ENCODE measurements at places on chromosomes 4 and X.

DNA sequence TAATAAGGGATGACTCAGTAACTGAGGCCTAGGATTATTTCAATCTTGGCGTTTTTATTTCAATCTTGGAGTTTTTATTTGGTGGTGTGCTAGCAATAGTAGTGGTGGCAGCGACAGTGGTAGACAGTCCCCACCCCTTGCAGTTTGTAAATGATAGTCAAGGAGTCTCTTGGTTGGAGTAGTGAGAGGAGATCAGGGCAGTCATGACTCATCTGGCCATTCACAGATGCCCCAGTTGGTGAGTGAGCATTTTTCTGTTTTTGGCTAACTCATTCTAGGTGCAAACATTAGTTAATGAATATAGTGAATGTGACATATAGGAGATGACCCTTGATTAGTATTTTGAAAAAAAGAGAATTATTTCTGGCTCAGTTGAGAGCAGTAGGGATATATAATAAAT is 93.5 kb upstream of the ADAD1 start:
- peak; percentile 6 for DNase-seq

GRCh38 chr4:130738233-130738632 is 1642.3 kb downstream of the C4orf33 start:
- no peak for DNase-seq

- DNase-seq: no peak
Observed at GRCh38 chr4:185591679-185592141, 56.4 kb upstream of the PDLIM3 start.

- no peak for DNase-seq
Observed at GRCh38 chr4:7880683-7881082, 59.0 kb downstream of the AFAP1 start.

- DNase-seq: no peak
Observed at GRCh38 chr4:148159793-148160192, 282.4 kb downstream of the NR3C2 start.

DNA sequence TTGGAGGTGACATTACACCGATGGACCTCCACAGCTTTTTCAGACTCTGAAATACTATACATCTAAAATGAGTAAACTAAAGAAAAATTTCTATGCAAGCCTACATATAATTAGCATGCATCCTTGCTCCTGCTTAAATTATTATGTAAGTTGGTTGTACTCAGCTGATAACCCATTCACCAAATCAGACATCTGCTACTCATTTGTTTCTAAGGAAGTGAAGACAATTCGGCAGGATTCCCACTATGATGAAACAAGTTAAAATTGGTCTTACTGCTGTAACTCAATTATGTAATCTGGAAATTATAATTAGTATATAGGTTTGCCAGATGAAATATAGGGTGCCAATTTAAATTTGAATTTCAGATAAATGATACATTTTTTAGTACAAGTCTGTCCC is 59.5 kb upstream of the FGF13 start:
- DNase-seq: no peak

DNA sequence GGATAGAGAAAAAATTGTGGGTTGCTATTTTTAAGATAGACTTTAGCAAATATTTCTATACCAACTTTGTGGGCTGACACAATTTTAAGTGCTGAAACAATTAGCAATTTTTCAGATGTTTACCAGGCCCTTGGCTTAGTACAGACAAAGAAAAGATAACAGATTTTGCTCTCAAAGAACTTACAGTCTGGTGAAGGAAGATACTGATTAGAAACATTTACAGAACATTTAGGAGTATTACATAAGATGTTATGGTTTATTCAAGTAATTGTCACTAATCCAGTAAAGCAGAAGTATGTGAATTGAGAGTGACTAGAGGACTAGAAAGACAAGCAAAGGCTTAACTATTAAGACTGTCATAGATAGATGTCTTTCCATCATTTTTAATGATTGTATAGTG is 35.3 kb upstream of the NDUFC1 start:
- DNase-seq: peak; percentile 70

DNA sequence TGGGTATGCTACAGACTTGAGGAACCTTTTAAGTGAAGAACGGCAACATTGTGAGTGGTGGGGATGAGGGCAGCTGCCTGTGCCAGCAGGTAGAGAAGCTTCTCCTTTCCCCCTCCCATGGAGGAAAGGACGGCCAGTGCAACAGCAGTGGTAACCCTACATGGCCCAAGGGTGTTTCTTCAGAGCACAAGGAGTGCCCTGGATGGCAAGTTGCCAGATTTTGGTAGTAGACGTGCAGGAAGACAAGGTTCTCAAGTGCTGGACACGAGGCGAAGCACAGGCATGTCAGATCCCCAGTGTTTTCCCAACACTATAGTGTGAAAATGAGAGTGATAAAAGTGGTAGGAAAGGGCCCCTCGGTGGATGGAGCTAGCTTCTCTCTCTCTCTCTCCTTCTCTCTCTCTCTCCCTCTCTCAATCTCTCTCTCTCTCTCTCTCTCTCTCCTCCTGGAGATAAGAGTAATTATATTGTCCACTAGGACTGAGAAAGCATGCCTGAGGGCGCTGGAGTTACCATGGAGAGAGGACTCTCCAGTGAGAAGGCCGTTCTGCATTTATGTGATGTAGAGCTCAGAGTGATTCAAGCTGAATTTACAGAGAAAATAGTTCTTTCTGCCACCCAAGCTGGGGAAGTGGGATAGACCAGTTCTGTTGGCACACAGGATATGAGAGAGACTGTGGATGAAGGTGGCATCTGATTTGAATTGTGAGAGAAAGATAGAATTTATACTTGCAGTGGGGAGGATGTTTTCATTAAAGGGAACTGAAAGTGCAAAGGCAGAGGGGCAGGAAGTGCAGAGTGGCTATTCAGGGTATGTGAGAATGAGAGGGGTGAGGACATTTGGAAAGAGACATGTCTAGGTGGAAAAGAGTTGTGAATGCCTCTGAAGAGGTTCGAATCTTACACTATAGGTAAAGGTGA is 25.7 kb upstream of the TRPC3 start:
- no peak for DNase-seq

GRCh38 chrX:11434607-11435006 is 141.4 kb downstream of the AMELX start:
- DNase-seq: no peak

DNA sequence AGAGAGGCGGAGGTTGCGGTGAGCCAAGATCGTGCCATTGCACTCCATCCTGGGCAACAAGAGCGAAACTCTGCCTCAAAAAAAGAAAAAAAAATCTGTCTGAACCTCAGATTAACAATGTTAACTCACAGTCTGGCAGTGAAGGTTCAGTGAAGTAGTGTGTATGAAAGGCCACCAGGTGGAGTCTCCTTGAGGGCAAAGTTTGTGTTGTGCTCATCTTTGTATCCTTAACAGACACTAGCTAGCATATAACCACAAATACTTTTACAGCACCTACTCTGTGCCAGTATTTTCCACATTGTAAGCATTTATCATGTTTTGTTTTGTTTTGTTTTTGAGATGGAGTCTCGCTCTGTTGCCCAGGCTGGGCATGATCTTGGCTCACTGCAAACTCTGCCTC is 46.0 kb upstream of the MGST2 start:
- DNase-seq: peak; percentile 49

- no peak for DNase-seq
Observed at GRCh38 chr4:151195801-151196200, 81.2 kb upstream of the PRSS48 start.

GRCh38 chrX:67607466-67607865 is 63.6 kb downstream of the AR start:
- no peak for DNase-seq

GRCh38 chr4:8872402-8873291 is 1.0 kb upstream of the HMX1 start:
- DNase-seq: no peak

- no peak for DNase-seq
Observed at GRCh38 chrX:153944800-153945150, 332 bp upstream of the RENBP start.

- DNase-seq: no peak
Observed at GRCh38 chr4:143338313-143338712, 1.6 kb downstream of the GAB1 start.

DNA sequence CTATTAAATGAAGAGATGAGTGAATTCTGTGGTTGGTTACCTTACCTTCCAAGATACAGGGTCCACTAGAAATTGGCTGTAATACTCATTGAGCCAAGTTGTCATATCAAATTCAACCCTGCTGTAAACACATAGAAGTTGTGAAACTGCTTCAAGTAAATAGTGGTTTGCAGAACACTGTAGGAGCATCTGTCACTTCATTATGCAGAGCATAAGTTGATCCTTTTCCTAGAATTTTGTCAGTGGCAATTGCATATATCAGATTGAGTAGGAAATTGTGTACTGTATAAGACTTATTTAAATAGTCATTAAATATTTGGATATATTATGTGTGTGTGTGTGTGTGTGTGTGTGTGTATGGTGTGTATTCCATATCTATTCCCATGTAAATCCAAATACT is 8.8 kb upstream of the XK start:
- no peak for DNase-seq

DNA sequence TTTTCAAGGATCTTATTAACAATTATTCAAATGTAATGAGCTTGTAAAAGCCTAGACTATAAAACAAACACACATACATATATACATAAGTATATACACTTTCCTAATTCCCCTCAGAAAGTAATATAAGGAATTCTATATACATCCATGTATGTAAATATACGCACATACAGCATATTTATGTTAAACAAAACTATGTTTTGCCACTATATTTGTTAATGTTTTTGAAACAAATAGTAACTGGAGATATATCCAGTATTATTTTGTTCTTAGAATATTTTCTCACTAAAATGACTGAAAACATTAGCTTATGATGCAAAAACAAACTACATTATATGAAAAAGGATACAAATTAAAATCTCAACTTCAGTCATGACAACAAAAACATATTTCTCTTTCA is 85.1 kb downstream of the FBXO8 start:
- DNase-seq: no peak

DNA sequence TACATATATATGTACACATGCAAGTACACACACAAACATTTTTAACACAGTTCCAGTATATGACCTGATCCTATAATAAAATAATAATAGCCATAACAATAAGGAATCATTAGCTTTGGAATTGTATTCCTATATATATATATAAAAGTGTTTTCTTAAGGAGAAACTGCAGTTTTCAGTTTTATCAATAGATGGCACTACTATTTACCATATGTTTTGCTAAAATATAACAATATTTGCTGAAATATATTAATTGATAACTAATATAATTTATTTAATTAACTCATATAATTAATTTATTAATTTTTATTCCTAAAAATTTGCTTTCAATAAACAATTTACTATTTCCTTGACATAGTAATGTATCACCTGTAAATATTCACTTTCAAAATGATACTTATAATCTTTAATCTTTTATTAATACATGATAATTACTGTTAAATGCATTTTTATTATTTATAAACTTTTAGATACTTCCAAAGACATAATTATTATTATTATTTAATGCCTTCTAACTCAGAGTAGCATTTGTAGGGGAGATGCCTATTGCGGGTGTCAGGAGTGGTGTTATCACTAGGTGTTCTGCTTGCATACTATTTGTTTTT is 599.5 kb downstream of the FSTL5 start:
- peak; percentile 1 for DNase-seq

DNA sequence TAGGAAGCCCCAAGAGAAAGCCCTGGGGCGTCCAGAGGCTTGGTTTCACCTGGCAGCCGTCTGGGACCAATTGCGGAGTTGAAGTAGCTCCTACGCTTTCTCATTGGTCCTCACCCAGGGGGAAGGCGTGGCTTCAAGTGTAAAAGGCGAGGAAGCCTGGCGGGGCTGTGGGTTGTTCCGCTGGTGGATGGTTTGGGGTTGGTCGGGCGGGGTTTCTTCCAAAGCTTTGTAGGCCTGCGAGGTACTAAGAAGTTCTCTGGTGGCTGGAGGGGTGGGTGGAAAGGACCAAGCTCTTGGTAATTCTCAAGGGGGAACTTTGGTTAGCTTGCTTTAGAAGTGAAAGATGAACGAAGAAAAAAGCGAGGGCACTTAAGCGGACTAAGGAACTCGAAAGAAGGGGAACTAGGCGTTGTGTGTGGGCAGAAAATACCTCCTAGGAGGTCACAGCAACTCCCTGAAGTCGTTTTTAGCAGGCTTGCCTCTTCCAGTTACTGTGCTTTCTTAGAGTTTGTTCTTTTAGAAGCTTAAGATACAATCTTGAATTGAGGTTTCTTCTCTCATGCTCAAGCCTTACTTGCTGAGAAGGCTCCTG is 36.6 kb downstream of the CCNG2 start:
- peak; percentile 77 for DNase-seq

GRCh38 chr4:93317057-93317456 is 511.5 kb upstream of the ATOH1 start:
- DNase-seq: no peak

DNA sequence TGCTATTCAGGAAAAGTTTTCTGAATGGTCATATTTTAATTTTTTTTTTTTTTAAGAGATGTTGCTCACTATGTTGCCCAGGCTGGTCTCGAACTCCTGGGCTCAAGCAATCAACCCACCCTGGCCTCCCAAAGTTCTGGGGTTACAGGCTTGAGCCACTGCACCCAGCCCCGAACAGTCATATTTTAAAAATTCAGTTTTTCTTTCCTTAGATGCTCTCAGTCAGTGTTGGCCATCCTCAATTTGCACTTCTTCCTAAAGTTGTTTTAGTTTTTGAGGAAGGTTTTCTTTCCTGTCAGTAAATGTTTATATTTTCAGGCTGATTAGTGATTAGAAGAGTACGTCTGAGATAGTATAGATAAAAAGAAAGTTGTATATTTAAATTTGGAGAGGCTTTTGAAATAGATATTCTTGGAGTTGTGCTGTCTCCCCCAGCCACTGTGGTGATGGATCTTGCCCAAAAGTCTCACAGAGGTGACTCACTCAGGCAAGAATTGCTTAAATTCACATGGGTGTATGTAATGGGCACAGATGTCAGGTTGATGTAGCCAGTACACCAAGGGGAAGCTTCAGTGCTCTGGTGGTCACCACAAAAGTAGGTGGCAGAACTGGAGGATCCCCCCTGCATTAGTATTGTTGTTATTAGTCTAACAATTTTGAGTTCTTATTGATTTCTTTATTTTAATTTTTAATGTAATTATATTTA is 72.2 kb upstream of the ELOVL6 start:
- DNase-seq: no peak
